ENCODE measurements at places on chromosomes 7 and 10.

- no peak for DNase-seq
These were observed 24.2 kb downstream of the COL1A2 start for GRCh38 chr7:94418851-94419250.

GRCh38 chr10:69897432-69897831 is 95.7 kb downstream of the COL13A1 start:
- no peak for DNase-seq

- no peak for DNase-seq
These were observed 9.9 kb downstream of the ANTXRL start for GRCh38 chr10:46296641-46297141.

DNA sequence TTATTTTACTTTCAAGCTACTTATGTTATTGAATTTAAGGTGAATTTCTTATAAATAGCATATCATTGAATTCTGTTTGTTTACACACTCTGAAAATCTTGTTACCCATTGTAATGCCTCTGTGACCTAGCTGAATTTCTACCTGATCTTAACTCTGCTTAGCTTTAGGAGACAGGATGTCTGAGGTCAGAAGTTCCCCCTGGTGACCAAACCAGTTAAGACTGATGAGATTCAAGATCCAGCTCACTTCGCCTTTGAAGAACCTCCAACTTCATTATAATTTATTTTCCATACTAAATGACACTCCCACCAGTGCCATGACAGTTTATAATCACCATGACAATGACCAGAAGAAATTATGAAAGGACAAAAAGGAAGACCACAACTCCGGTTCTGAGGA is 213.4 kb upstream of the CDC14C start:
- no peak for DNase-seq

GRCh38 chr10:104433669-104434068 is 80.0 kb downstream of the CFAP58 start:
- no peak for DNase-seq

Data from fibroblast of the conjunctiva (primary cell).